ENCODE measurements at places on chromosomes 2 and 18. TPM values are rescaled to one million over a fixed set of nuclear protein-coding genes. Genes with fewer than 3 reads are reported as not detected.

DNA sequence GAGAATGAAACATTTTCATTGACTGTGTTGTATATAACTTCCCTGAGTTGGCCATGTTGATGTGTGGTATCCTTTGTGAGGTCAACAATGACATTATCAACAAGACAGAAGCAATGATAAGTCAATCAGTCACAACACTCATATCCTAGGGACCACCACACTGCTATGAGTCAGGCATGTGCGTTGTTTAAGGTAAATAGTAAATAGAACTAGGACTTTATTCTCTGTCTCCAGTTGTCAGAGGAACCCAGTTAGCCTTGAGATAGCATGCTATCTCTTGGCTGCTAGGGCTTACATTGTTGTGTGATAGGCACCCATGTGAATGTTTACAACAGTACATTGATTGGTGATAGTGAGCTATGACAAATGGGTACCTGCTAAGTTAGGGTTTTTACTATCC is 37.3 kb downstream of the GPD2 start:
- no peak for DNase-seq

DNA sequence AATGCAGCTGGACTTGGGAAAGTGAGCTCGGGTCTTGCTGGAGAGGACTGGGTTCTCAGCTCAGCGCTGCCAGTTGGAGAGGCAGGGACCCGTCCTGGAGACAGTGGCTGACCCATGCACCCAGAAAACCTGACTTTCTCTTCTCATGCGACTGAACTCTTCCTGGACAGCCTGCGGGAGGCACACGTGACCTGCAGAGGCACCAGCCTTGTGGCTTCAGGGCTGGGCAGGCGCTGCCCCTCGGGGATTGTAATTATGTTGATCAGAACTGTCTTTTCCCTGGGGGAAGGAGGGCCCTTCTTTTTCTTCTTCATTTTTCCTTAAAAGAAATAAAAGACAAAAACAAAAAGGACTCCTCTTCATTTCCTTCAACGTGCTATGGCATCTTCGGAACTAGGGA is 198.1 kb downstream of the VAPA start:
- DNase-seq: no peak

The GALNT5 gene
- total RNA-seq: 23.0 TPM

DNA sequence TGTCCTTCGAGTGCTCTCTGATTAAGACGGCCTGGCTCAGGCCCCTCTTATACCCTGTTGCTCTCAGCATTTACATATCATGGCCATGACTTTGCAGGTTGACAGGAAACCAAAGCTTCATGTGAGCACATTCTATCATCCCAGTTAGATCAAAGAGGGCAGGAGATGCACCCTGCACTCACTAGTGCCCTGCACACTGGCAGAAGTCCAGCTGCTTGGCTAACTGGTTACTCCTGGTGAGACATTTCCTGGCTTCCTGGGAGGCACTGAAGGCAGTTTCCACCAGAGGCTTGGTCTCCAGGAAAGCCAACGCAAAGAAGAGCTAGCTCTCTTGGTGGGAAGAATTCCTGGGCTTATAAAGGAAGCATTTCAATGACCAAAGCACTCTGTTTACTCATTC is 66.3 kb downstream of the LIPG start:
- no peak for DNase-seq

GRCh38 chr2:72220170-72220569 is 72.5 kb upstream of the CYP26B1 start:
- no peak for DNase-seq

DNA sequence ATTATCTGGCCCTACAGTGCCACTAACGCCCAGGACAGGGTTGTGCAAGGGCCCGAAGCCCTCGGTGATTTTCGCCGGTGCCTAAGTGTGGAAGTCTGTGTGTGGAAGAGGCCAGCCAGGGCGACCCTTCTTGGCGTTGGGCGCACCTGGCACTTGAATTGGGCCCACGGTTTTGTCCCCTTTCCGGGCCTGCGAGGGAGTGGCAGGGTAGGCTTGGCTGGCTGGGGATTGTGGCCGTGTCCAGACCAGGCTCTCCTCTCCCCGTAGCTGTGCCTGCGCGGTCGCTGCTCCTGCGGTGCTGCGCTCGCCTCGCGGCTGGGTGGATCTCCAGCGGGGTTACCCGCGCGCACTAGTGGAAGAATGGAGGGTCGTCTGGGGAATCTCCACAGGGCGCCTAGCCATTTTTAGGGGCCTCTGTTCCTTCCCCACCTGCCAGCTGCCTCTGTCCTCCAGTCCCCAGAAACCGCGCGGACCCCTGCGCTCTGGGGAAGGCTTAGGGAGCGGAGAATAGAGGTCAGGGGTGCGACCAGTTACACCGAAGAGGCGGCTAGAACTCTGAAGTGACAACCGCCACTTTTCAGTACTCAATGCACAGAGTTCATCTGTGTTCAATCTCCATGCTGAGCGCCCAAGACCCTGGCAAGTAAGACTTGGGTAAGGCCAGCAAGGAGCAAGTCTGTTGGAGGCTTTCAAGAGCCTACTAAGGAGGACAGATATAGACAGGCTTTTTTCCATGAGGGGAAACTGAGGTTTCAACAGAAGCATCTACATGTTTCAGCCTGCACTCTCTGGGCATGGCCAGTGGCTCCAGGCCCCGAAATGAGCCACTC is 16.0 kb downstream of the EVX2 start:
- no peak for DNase-seq

DNA sequence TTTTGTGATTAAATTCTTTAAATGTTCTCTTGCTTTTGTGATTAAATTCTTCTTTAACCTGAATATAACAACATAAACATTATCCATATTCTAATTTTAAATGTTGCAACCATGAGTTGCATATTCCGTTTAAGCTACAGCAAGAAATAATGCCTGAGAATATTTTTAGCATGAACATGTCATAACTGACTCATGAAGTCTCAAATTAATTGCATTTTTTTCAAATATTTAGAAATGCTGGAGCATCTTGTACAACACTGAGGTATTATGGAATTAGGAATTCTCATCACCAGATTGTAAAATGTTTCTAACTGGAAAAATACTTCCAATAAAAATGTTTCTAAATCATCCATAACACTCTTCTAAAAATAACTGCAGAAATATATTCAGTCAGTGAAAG is 14.7 kb downstream of the ROCK2 start:
- no peak for DNase-seq

DNA sequence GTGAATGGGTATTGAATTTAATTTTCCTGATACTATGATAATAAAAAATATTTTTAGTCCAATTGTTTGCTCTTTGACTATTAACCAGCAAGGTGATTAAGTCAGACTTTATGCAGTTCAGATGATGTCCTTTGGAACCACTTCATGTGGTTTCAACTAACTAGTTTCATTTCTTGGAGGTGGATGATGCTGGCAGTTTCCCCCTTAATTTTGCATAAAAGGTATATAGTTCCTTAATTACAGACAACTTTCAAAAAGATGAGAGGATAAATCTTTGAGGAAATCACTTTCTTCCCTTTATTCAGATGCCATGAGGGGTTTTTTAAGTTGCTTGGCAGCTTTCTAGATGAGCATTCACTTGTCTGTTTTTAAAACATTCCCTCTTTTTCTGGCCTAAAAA is 223.1 kb downstream of the PHLPP1 start:
- DNase-seq: no peak

GRCh38 chr2:189648846-189649509 is 12.3 kb upstream of the ASNSD1 start:
- DNase-seq: no peak

DNA sequence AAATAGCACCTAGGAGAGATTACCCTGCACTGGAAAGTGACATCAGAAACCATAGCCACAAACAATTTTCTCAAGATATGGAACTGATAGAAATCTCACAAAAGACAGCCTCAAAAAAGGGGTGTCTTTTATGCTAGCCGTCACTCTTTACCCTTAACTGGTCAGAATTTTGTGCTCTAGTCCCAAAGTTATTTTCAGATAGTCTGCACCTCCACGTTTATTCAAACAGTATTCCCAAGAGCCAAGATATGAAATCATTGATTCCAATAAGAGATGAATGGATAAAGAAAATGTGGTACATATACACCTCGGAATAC is 23.5 kb upstream of the PMAIP1 start:
- DNase-seq: no peak

DNA sequence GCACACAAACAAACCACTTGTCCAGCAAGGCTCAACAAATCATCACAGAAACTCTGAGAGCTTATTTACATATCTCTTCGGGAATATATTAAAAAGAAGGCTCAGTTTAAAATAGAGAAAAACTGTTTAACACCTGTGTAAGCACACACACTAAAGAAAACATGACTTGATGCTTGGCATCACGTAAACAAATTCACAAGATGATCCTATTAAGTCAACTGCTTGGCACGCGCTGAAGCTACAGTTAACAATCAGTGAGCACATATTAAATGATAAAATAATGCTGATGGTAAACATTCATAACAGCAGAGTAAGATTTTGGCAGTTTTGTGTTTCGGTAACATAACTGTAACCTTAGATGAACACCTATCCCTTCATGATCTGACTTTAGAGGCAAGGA is 4.3 kb upstream of the HES6 start:
- no peak for DNase-seq

- DNase-seq: no peak
These were observed 153.6 kb downstream of the UPP2 start for GRCh38 chr2:158255257-158255656.
